ENCODE measurements at places on chromosomes 13 and 19.

DNA sequence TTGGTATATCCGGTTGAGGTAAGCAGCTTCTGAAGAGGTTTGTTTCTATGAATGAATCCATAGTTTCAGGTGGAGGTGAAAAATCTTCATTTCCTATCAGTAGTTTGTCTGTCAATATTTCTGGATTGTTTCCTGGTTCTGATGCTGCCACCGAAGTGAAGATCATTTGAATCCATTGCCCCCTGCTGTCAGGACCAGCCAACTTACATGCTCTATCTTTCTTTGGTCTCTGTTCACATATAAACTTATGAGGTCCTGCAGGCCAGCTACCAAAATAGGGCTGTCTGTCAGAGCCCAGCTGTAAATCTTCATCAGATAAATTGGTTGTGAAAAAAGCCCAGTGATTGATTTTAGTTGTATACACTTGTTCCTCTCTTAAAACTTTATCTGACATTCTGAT is 15.2 kb upstream of the N4BP2L1 start:
- DNase-seq, result peak; percentile 35

- no peak for DNase-seq
Measured at GRCh38 chr19:15529774-15530372, 21.5 kb downstream of the CYP4F22 start.

DNA sequence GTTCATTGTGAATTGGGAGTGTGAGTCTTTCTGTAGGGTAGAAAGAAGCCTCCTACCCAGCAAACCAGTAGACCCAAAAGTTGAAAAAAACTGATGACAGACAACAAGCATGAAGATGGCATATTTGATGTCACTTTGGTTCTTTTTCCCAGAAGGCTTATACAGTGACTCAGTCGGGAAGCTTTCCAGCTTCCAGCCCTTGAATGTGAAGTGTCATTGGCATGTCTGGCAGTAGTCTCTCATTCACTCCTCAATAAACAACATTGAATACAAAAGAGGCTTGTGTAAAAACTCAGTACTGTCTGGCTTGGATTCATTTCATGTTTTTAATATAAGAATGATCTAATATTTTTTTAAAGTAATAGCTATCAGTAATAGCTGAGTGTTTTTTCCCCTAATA is 68.7 kb downstream of the IPO5 start:
- no peak for DNase-seq

GRCh38 chr19:55440411-55441105 is 2.5 kb downstream of the SHISA7 start:
- no peak for DNase-seq

DNA sequence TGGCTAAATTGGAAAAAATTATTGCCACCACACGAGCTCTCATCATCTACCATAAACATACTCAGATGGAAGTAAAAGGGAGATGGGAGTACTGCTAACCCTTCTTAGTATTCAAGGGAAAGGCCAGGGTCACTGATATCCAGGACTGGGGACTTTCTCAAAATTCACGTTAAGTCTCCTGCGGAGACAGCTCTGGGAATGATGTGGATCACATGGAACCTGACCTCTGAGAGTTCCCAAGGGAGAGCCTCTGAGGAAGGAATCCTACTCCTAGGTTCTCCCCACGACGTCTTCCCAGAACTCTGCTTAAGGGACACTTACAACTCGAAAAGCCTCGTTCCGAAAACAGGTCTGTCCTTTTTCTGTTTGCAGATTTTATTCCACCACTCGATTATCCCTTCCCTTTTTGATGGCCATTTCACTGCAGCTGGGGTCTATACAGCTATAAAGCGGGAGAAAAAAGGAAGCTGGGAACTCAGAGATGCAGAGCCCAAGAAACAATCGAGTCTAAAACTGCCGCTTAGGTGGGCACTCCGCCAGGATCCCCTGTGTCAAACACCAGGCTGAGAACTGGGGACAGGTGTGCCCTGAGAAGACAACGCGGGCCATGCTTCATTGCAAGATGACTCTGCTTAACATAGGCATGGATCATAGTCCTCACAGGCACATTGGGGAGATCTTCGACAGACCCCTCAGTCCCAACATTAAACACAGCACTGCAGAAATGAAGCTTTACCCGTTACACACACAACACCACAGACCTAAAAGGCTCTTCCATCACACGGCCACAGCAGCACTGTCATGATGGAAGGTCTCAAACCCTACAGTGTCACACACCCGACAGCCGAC is 823 bp upstream of the ZNF567 start:
- peak; percentile 44 for DNase-seq

DNA sequence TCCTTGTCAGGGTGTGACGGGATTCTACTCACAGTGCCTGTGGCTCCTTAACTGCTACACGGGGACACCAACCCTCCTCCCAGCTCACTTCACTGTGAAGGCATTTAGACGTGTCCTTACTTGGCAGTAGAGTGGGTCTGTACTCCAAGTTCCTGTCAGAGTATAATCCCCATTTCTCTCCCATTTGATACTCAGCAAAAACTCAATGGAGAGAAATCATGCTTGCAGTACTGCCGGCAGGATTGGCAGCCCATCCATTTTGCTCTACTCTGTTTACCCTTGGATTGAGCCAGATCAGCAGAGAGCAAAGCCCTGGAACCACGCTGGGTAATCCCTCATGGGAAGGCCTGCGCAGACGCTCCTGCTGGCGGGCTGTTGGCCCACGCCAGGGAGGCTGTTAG is 28.9 kb downstream of the ARL11 start:
- no peak for DNase-seq

DNA sequence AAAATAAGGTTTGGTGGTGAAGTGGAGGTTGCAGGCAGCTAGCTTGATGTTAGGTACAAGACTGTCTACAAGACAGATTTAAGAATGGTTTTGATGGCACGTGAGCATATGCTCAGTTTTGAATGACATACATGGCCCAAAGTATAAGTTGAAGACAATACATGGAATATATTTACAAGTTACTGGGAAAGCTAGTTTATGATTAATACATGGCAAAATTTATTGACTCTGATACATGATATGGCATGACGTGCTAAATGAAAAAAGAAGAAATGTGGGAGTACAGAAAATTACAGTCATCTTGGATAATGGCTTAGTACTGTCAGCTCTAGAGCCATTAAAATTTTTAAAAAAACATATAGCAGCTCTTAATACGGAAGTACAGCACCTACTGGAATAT is 4.4 kb downstream of the KLF5 start:
- no peak for DNase-seq

DNA sequence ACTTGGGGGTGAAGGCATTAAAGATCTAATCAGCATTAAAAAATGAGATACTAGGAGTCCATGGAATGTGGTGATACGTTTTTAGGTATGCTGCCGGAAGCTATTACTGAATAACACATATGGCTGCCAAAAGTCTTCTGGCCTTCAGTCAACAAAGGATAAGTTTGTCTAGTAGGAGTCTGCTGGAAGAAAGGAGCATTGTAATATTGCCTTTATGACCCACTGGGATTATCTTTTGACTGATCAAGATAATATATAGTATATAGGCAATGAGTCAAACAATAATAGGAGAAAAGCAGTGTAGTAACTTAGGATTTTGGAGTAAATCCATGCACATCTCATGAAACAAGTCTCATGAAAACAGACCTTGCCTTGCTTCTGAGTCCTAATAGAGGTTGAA is 295.4 kb downstream of the SLITRK6 start:
- DNase-seq, result no peak

DNA sequence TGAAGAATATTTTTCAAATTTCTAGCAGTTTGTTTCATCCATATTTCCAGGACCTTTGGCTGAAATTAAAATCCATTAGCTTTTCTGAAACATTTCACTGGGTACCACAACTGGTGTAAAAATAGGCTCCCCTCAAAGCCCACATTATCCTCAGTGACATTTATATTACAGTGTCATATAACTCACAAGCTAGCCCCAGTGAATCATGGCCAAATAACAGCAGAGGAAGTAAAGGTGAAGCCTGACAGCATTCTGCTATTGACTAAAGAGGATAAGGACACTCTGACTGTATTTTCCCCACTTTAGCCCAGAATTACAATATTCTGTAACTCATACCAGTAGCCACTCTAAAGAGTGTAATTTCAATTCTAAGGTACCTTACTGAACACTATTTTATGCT is 21.9 kb downstream of the KCTD12 start:
- DNase-seq, result no peak

- DNase-seq, result no peak
Measured at GRCh38 chr13:64716936-64717335, 2513.2 kb downstream of the PCDH9 start.

DNA sequence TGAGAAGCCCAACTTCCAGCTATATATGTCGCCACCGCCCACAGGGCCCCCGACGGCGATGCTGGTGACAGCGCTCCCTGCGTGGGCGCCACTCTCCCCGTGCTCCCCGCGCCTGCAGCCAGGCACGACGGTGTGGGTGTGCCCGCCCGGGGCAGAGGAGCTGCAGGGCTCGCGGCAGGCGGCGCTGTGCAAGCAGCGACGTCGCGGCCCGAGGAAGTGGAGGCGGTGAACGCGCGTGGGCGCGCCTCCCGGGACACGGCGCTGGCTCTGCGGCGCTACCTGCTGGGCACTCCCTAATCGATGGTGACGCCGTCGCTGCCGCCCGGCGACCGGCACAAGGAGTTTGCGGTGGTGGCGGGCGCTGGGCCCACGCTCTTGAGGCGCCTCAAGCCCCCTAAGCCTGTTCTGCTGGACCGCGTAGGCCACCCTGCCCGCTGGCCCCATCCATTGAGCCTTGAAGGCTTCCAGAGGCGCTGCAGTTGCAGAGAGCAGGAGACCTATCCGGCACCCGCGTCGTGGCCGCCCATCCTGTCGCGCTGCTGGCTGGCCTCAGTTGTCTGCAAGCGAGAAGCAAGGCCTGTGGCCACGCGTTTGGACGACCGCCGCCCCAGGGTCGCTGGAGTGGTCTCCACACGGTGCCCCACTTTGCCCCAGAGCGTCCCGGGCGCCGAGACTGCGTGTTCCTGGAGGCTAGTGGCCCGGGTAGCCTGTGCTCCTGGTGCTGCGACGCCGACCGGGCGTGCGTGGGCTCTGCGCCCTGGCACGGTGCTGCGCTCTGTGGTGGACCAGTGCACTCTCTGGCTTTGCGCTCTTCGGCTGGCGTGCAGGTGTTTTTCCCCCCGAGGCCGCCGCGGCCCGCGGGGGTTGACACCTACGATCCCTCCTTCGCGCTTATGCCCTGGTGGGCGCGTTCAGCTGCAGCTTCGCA is 23.1 kb downstream of the LRFN3 start:
- DNase-seq, result no peak

GRCh38 chr19:54208784-54209057 is 8.1 kb downstream of the RPS9 start:
- no peak for DNase-seq

DNA sequence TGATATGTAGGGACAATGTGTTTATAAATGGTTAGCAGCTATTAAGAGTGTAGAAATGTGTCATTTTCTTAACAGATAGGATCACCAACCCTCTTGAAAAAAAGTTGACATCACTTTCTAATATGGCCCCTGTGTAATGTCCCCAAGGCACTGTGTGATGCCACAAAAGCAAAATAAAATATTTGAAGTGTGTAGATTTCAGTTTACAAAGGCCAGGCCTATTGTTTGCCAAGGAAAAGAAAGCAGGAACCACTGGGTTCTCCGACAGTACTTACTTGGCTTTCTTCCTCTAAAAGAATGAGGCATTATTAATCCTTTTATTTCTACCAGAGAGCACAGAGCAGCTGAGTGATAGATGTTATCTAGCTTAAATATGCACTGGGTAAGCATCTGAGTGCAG is 10.5 kb upstream of the GJA3 start:
- no peak for DNase-seq

- no peak for DNase-seq
Measured at GRCh38 chr13:59755632-59756290, 408.0 kb downstream of the DIAPH3 start.

DNA sequence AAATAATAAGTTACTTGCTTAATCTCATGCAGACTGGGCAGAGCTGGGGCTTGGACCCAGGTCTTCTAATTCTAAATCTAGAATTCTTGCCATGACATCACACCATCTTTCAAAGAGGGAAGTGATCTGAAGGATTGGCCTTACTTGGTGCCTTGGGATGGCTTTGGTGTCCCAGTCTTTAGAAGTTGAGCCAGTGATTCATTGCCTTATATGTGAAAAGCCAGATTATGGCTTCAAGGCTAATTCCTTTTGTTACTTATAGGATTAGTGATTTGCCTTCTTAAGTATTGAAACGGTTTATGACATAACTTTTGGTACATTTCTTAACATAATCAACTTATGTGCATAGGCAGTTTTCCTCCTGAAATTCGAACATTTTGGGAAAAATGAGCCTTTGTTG is 14.9 kb downstream of the COG3 start:
- no peak for DNase-seq

DNA sequence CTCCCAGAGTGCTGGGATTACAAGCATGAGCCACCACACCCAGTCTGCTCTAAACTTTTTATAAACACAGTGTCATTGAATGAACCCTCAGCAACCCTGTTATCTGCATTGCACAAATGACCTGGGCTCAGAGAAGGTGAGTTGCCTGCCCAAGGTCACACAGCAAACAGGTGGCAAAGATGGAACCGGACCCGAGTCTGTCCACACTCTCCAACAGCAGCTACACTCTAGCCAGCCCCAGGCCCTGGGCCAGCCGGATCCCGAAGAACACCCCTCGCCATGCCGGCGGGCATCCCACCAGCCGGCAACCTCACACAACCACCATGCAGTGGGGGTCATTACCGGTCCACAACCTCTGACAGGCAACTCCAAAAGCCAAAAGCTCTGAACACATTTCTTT is 14.5 kb downstream of the ERCC2 start:
- no peak for DNase-seq

DNA sequence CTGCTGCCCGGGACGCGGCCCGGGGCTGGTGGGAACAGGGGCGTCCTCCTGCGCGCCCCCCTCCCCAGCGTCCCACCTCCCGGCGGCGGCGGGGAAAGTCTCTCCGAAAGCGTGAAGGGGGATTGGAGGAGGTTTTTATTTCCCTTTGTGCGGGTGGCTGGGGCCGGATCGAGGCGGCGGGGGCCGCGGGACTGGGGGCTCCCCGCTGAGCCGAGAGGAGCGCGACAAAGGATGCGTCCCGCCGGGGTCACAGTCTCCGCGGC is 132 bp downstream of the SHD start:
- no peak for DNase-seq

- DNase-seq, result no peak
Measured at GRCh38 chr19:33344573-33344925, 29.0 kb upstream of the CEBPG start.

- DNase-seq, result no peak
Measured at GRCh38 chr13:94677799-94678198, 34.5 kb downstream of the SOX21 start.

GRCh38 chr13:50128428-50128931 is 113.2 kb downstream of the KCNRG start:
- no peak for DNase-seq

GRCh38 chr13:86066611-86067365 is 267.6 kb upstream of the SLITRK6 start:
- DNase-seq, result no peak

DNA sequence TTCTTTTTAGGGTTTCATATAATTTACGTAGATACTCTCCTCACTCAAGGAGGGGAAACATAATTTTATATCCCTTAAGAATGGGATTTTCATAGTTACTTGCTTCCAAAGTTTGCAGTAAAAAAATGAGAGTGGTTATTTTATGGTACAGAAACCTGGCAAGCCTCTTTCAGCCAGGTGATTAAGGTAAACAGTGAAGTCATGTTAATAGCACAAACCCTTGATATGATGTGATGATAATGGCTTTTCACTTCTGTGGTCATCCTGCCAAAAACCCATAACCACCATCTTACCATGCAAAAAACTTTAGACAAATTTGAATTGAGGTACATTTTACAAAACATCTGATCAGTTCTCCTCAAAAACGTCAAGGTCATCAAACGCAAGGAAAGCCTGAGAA is 517.8 kb downstream of the SLITRK5 start:
- DNase-seq, result no peak
